Karpas-422 (cell line): ENCODE measurements at places on chromosomes 3 and 15.

DNA sequence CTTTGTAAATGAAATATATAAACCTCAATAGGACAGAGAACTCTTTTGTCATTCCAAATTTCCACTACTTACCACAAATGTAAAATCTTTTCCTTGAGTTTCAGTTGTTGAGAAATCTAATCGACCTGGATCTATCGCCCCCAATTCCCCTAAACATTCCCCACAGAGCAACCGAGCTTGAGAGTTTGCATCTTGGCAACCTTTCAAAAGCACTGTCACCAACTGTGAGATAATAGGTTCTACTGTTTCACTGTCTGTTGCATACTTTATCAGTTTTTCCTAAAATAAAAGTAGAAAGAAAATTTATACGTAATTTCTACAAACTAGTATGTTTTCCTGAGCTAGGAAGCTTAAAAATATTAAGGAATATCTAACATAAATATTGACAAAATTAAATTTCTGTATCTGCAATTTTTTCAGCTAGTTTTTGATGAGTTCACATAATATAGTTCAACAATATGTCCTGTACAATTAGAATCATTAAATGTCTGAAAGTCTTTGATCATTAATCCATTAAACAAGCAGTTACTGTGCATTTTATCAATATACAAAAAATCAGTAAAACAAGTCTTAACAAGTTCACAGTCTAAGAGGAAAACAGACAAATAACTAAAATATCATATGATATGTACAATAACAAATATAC is 54.5 kb downstream of the ATR start:
- no peak for DNase-seq

GRCh38 chr3:128472449-128473179 is 5.9 kb upstream of the DNAJB8 start:
- DNase-seq: no peak

DNA sequence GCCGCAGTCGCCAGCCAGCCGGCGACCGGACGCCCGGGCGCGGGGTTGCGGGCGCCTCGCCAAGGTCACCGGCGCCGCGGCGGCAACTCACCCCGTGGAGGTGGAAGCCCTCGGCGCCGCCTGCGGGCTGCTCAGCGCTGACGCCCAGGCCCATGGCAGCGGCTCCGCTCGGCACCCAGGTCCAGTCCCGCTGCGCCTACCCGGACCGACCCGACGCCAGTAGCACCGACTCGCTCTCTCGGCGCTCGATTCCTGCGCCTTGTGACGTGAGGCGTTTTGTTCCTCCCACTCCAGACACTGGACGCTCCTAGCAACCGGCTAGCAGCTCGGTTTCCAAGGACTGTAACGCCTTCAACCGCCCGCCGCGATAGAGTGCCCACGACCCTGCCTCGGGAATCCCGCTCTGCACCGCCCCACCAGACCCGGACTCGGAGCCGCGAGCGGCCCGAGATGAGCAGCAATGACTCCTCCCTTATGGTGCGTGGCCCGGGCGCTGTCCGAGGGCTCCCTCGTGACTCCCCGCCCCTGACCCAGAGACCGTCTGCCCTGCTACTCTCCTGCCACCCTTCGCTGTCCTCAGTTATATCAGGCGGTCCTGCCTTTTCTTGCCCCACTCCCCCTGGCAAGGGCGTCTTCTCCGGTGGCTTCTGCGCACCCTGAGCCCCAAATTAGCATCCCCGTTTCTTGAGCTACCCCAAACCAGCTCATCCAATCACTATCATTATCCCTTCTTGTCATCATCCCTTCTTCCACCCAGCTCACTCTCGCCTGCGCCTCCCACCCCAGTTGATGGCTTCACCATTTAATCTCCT is at the start of the genes GORASP1 and TTC21A:
TSS of gene GORASP1 (minus strand) at position 240 of the 812 bp plus-strand sequence. CDS start at position 154, 86 bp downstream.
TSS of gene TTC21A (plus strand) at position 293 of the 812 bp plus-strand sequence. CDS start at position 451, 158 bp downstream.
- DNase-seq: peak; percentile 90

DNA sequence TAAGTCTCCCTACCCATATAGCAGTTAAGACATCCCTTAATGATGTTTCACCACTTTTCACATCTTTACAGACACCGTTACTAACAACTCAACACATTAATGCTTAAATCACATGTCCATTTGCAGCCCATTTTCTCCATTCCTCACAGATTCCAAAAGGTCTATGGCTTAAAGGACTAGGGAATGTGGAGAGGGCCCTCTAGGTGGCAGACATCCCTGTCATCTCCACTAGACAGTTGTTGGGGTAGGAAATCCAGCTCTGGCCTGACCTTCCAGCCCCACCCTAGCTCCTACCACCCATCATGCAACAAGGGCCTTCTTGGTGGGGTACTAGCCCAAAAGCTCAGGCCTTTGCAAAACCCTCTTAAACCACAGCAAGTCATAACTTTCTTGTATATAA is 25.2 kb downstream of the CPEB1 start:
- DNase-seq: no peak

- DNase-seq: no peak
Measured at GRCh38 chr15:57427367-57427821, 51.1 kb downstream of the CGNL1 start.
